ENCODE measurements at places on chromosomes 2 and 18. TPM values are rescaled to one million over a fixed set of nuclear protein-coding genes. Genes with fewer than 3 reads are reported as not detected.

TGIF1 gene
- total RNA-seq = 57.5 TPM

MDH1B gene
- total RNA-seq = not detected

RSAD2 gene
- 9.4 TPM for total RNA-seq

GPBAR1 gene
- 2.6 TPM for total RNA-seq

SLC23A3 gene
- total RNA-seq = 0.89 TPM

FOXD4L1 gene
- not detected for total RNA-seq

OR6B2 gene
- not detected for total RNA-seq

TBR1 gene
- total RNA-seq = not detected

LAMA3 gene
- total RNA-seq = not detected

SCYGR4 gene
- total RNA-seq = not detected

SCG2 gene
- total RNA-seq = not detected

SERPINB2 gene
- total RNA-seq = 1.4 TPM

PROM2 gene
- 0.70 TPM for total RNA-seq

MRO gene
- total RNA-seq = not detected

CCDC102B gene
- total RNA-seq = 8.9 TPM

PLEK gene
- total RNA-seq = 307 TPM

SP140 gene
- total RNA-seq = 69.1 TPM

GKN1 gene
- not detected for total RNA-seq

ERFE gene
- total RNA-seq = 4.3 TPM

ZNF892 gene
- total RNA-seq = 2.9 TPM

CNDP2 gene
- 153 TPM for total RNA-seq

MBOAT2 gene
- total RNA-seq = 18.4 TPM

MEP1B gene
- total RNA-seq = not detected

IL1RL1 gene
- 68.1 TPM for total RNA-seq

SLC19A3 gene
- total RNA-seq = not detected

KLHL29 gene
- 0.33 TPM for total RNA-seq

CRYGC gene
- total RNA-seq = not detected

SP140L gene
- total RNA-seq = 58.4 TPM

ALK gene
- total RNA-seq = not detected

ADD2 gene
- 0.16 TPM for total RNA-seq

ANO7 gene
- 1.1 TPM for total RNA-seq

CYS1 gene
- total RNA-seq = not detected

SALL3 gene
- total RNA-seq = not detected

IL37 gene
- total RNA-seq = not detected

BCL11A gene
- 2.6 TPM for total RNA-seq

SGPP2 gene
- not detected for total RNA-seq

All from natural killer cell (primary cell).